Esophagus mucosa (tissue), 1 donor: ENCODE measurements at places on chromosomes 11 and 22.
A peak's percentile ranks its signal among the peaks of the same experiment; 100 is the strongest.

GRCh38 chr11:125276619-125276976 lies 112.0 kb downstream of the PKNOX2 start:
- ATAC-seq, result no peak

GRCh38 chr11:96335388-96335787 lies 7.6 kb downstream of the MAML2 start:
- ATAC-seq, result no peak

DNA sequence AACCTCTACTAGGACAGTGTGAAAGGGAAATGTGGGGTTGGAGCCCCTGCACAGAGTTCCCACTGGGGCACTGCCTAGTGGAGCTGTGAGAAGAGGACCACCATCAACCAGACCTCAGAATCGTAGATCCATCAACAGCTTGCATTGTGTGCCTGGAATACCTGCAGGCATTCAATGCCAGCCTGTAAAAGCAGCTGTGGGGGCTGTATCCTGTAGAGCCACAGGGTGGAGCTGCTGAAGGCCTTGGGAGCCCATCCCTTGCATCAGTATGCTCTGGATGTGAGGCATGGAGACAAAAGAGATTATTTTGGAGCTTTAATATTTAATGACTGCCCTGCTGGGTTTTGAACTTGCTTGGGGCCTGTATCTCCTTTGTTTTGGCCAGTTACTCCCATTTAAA lies 46.3 kb downstream of the PGR start:
- ATAC-seq, result no peak

DNA sequence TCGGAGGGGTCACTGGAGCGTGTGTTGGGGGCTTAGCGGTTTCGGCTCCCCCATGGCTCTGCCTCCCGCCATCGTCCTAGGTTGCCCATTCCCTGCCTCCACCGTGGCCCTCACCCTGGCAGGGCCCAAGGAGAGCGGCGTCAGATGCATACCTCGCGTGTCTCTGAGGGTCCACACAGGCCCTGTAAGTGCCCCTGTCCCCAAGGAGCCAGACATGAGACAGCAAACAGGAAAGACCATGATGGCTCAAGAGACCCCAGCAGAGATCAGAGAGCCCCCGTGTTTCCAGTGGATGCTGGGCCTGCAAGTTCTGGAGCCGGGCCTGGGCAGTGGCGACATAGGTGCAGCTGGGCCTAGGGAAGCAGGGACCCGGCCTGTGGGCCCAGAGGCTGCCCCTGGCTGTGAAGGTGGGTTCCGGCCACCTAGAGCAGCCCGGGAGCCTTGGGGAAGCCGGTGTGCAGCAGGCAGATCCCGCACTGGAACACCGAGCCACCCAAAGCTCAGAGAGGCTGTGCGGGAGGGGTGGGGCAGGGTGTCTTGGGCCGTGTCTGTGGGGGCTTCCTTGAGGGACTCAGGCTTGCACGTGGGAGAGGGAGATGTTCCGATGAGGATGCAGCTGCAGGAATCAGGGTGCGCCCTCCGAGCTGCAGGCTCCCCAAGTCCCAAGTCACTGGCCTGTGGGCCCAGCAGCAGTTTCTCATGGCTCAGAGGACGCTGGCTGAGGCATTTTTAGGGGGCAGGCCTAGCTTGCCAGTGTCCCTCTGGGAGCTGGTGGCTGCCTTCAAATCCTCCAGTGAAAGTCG lies 126.4 kb downstream of the KCNQ1OT1 start:
- no peak for ATAC-seq

GRCh38 chr11:316031-316701 lies 2.3 kb downstream of the IFITM1 start:
- no peak for ATAC-seq

DNA sequence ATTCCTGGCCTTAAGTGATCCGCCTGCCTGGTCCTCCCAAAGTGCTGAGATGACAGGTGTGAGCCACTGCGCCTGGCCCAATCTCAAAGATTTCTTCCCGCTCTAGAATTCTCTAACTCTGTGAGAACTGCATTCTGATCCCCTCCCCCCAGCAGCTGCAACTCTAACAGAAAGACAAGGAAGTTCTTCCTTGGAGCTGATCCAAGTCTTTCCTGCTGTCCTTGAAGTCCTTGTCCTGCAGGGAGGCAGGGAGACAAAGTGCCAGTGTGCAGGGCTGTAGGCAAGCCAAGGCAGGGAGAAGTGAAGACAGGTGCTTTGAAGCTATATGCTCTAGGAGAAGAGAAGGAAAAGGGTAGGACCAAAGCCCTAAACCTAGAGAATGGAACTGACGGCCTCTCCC lies 9.5 kb upstream of the GGA1 start:
- ATAC-seq, result no peak

GRCh38 chr11:102788334-102788995 lies 8.0 kb upstream of the MMP10 start:
- ATAC-seq, result no peak

DNA sequence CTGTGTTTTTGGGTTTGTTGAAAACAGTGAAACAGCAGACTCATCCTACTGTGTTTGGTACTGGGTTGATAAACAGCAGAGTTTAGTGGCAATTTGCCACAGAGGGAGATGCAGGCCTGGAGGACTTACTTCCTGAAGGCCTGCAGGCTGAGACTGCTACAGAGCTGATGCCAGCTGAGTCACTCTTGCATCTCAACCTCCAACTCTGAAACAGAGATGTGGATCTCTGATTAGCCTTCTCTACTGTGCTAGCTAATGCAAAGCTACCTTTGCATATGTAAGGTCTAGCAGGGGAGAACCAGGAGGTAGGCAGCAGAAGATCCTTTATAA lies 14.3 kb downstream of the ATP5MG start:
- ATAC-seq, result peak; percentile 72

- ATAC-seq, result no peak
These were observed 5.9 kb downstream of the FAM118B start for GRCh38 chr11:126217491-126217890.

GRCh38 chr11:19552656-19553260 lies 159.9 kb upstream of the NAV2 start:
- ATAC-seq, result no peak

DNA sequence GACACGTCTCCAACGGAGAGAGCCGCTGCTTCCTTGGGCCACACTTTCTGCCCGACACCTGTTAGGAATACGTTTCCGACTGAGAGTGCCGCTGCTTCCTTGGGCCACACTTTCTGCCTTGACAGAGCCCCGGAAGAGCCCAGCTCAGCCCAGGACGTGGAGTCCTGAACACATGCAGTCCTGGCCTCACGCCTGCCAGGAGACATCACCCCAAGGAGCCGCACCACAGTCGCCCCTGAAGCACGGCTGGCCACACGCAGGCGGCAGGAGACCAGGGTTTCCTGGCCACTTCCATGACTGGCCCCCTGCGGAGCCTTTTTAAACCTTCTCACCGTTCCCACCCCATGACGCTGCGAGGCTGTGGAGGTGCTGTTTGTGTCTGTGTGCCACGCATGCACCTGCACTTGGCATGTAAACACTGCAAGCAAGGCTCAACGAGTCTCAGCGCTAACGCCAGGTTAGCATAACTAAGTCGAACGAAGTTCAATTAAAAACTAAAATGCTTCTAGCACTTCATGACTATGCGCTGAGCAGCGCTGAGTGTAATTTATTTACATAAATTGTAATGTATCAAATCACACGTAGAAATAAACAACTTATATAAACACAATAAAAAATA lies 8.8 kb downstream of the TOLLIP start:
- ATAC-seq, result no peak

DNA sequence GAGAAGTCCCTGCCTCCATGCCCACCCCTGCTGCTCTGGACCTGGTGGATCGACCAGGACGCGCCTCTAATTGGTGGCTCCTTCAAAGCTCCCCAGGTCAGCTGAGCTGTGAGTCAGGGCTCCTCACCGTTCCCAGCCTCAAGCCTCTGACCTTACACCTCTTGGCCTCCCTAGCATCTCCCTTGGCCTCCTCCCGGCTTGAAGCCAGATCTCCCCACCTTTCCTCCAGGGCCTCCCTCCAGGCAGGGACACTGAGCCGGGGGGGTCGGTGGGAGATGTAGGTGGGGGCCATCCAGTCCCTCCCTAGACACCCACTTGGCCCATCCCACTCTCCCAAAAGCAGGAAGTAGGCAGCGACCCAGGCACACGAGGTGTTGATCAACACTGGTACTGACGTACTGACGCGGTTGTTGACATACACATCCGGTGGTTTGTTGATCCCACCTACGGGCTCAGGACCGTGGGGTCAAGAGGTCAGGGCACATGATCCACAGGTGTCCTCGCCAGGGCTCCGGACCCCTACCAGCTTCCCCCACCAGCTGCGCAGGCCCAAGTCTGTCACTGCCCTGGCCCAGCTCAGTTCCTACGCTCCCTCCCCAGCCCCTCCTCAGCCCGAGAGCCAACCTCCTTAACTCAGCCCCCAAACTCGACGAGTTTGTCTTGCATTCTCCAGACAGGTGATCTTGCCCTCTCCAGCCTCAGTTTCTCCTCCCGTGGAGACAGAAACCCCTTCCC lies 802 bp downstream of the ATG2A start:
- ATAC-seq, result peak; percentile 17

DNA sequence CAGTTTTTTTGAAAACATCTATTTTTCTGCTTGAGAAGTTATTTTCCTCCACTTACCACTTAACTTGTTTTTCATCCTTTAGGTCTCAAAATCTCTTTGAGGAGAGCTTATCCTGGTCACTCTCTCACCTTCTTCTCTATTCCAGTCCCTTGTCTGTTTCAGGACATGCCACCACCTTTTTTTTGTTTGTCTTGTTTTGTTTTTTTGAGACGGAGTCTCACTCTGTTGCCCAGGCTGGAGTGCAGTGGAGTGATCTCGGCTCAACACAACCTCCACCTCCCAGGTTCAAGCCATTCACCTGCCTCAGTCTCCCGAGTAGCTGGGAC lies 4.6 kb upstream of the BCL2L13 start:
- no peak for ATAC-seq

DNA sequence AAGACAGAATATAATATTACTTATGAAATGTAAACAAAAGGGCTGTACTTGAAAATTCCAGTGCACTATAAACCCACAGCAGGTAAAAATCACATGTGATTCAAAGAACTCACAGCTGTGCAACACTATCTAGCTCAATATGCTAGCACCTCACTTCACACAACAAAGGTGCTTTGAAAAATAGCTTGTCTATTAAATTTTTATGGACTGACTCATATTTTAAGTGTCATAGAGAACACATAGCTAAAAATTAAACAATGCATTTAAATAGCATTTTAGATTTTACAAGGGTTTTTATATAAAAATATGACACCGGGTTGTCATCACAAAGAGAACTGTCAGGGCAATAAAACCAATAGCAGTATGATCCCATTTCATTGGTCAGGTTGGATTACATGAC lies 1390.5 kb upstream of the TENM4 start:
- no peak for ATAC-seq

- no peak for ATAC-seq
These were observed 5.9 kb downstream of the OOSP1 start for GRCh38 chr11:59943997-59944714.

GRCh38 chr11:61056571-61056970 lies 45.7 kb upstream of the CD5 start:
- no peak for ATAC-seq

DNA sequence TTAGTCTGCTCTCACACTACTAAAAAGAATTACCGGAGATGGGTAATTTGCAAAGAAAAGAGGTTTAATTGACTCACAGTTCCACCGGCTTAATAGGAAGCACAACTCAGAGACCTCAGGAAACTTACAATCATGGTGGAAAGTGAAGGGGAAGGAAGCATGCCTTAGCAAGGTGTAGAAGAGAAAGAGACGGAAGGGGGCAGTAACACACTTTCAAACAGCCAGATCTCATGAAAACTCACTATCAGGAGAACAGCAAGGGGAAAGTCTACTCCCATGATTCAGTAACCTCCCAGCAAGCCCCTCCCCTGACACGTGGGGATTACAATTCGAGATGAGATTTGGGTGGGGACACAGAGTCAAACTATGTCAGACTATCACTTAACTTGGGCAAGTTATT lies 236.6 kb upstream of the ANO3 start:
- no peak for ATAC-seq

GRCh38 chr22:36015811-36016529 lies 12.7 kb downstream of the RBFOX2 start:
- ATAC-seq, result no peak

GRCh38 chr11:130087294-130087926 lies 17.7 kb downstream of the APLP2 start:
- ATAC-seq, result no peak

DNA sequence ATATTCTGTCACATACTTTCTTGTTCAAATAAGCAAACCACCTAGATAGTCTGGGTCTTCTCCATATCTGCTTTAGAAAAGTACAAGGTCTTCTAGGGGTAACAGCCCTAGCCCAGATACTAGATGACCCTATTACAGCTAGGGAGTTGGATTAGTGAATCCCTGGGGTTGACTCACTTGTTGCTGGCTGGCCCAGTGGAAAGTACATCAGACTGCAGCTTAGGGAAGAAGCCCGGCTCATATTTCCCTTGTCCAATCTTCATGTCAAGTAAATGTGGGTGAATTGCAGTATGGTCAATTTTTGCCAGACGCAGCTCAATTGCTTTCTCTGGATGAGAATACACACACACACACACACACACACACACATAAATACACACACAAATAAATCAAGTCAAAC lies 79.1 kb upstream of the SCUBE2 start:
- no peak for ATAC-seq

DNA sequence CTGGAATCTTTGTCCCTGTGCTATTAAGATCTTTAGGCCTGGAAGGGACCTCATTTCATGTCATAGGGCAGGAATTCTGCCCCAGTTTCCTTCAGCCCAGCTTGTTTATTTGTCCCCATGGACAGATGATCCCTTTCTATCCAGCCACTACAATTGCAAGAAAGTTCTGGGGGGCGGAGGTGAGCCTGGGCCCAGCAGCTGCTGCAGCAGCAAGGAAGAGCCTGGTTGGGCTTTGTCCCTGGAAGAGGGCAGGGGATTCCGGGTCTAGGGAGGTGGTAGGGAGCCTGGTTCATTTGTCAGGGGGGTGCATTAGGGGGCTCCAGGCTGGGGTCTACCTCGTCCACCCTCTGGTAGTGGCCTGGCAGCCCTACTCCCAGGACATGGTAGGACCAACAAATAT lies 16.4 kb upstream of the CACNA1I start:
- no peak for ATAC-seq

- ATAC-seq, result no peak
These were observed 16.5 kb upstream of the SMCO4 start for GRCh38 chr11:93559681-93560080.

GRCh38 chr11:64724863-64725532 lies 2.0 kb upstream of the NRXN2 start:
- ATAC-seq, result no peak
